ENCODE measurements at places on chromosomes 2 and 18. TPM values are rescaled to one million over a fixed set of nuclear protein-coding genes. Genes with fewer than 3 reads are reported as not detected.

GCG gene
- total RNA-seq: not detected

ZNF532 gene
- 174 TPM for total RNA-seq

KLF7 gene
- total RNA-seq: 63.9 TPM

STPG4 gene
- total RNA-seq: not detected

DTNA gene
- 101 TPM for total RNA-seq

CTNNA2 gene
- total RNA-seq: 291 TPM

Data from diencephalon (tissue), 1 donor.